ENCODE measurements at places on chromosomes 5 and 9. TPM values are rescaled to one million over a fixed set of nuclear protein-coding genes. Genes with fewer than 3 reads are reported as not detected.

Gene TEX48
- not detected for total RNA-seq

Gene PAX5
- total RNA-seq = not detected

- no peak for DNase-seq
- H3K27ac ChIP-seq = no peak overlapping the region
- no peak overlapping the region for H3K4me3 ChIP-seq
- no peaks in the 10 kb centered on the region for H3K4me1 ChIP-seq
Measured at GRCh38 chr9:126223798-126224531, 102.7 kb upstream of the MVB12B start.

GRCh38 chr9:100939636-100940035 is 88.9 kb upstream of the PLPPR1 start:
- no peaks in the 10 kb centered on the region for H3K4me1 ChIP-seq
- H3K4me3 ChIP-seq = no peak overlapping the region
- DNase-seq = no peak
- H3K27me3 ChIP-seq = no peaks in the 10 kb centered on the region
- H3K36me3 ChIP-seq = no peaks in the 10 kb centered on the region

DNA sequence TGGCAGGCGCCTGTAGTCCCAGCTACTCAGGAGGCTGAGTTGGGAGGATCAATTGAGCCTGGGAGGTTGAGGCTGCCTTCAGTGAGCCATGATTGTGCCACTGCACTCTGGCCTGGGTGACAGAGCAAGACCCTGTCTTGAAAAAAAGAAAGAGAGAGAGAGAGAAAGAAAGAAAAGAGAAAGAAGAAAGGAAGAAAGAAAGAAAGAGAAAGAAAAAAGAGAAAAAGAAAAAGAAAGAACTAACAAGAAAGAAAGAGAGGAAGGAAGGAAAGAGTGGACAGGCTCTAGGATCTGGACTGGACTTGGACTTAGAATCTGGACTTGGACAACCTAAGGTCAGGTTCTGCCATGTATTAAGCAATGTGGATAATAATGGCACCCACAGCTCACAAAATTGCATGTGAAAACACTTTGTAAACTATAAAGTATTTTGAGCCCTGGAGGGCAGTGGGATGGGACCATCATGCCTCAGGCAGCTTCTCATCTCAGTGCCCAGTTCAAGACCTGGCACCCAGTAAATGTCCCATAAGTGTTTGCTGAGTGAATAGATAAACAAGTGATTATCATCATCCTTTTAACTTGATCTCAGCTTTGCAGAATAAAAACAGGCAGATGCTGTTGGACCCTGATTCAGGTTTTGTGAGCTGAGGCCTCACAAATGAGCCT is 12.8 kb upstream of the PHF19 start:
- no peaks in the 10 kb centered on the region for H3K36me3 ChIP-seq
- peaks cover 4% of the 10 kb centered on the region for H3K4me1 ChIP-seq
- H3K27me3 ChIP-seq = peaks cover 13% of the 10 kb centered on the region
- DNase-seq = no peak

GRCh38 chr9:130846487-130847305 is 11.6 kb downstream of the ABL1 start:
- no peaks in the 10 kb centered on the region for H3K27me3 ChIP-seq
- peak overlapping the region; percentile 80 for H3K27ac ChIP-seq
- peak; percentile 49 for DNase-seq
- peaks cover 5% of the 10 kb centered on the region for H3K4me1 ChIP-seq

Gene CATSPER3
- total RNA-seq = 0.68 TPM

Gene C5orf58
- 1.2 TPM for total RNA-seq

Gene DIPK1B
- 35.7 TPM for total RNA-seq

- H3K27ac ChIP-seq = no peak overlapping the region
- peaks cover 100% of the 10 kb centered on the region for H3K27me3 ChIP-seq
Measured at GRCh38 chr9:107827304-107827703, 337.7 kb upstream of the KLF4 start.

Gene MLANA
- total RNA-seq = not detected

Gene STPG3
- total RNA-seq = not detected

DNA sequence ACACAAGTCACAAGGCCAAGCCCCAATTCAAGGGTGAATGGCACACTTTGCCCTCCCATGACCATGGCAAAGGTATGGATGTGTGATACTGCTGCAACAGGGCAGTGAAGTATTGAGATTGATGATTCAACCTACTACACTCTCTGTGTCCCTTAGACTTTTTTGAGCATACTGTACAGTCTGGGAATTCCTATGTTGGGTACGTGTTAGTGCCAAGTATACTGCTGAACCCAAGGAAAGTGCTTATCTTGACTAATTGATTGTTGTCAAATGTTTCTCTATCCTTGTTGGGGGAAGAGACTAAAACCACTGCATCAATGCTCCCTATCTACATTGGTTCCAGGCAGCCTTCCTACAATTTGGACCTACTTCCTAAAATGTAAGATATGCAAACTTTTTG is 93.7 kb downstream of the NDFIP1 start:
- H3K4me1 ChIP-seq = no peaks in the 10 kb centered on the region
- no peaks in the 10 kb centered on the region for H3K36me3 ChIP-seq
- H3K27ac ChIP-seq = no peak overlapping the region
- no peaks in the 10 kb centered on the region for H3K27me3 ChIP-seq

Gene PCDHGB6
- 10.8 TPM for total RNA-seq

Gene PCDHB4
- 2.3 TPM for total RNA-seq

Gene CTXN3
- not detected for total RNA-seq

Gene C7
- 0.70 TPM for total RNA-seq

DNA sequence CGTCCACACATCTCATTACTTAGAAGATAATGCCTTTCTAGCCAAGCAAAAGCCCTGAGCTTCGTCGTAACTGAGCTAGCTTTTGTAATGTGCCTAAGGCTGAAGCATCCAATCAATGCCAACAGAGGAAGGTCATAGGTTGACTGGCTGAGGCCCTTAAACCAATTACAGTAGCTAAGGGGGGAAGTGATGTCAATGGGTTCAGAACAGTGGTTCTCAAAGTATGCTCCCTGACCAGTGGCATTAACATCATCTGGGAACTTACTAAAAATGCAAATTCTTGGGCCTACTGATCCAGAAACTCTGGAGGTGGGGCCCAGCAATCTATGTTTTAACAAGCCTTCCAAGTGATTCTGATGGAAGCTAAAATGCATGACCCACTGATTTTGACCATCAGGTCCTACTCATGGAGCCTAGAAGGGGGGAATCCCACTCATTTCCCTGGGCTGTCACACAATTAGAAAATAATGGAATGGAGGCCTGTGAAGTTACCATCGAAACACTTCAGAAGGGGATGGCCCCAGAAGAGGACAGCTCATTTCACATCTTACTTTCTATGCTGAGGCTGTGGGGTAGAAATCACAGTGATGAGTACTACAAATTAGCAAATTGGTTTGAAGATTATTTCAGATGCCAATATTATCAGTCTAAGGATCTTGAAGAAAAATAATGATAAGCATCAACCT is 4.8 kb upstream of the VLDLR start:
- no peak for DNase-seq
- no peaks in the 10 kb centered on the region for H3K36me3 ChIP-seq
- peaks cover 6% of the 10 kb centered on the region for H3K4me1 ChIP-seq
- H3K27me3 ChIP-seq = peaks cover 6% of the 10 kb centered on the region

Gene CDKN2B-AS1
- total RNA-seq = not detected

Gene CAMK4
- 1.9 TPM for total RNA-seq

DNA sequence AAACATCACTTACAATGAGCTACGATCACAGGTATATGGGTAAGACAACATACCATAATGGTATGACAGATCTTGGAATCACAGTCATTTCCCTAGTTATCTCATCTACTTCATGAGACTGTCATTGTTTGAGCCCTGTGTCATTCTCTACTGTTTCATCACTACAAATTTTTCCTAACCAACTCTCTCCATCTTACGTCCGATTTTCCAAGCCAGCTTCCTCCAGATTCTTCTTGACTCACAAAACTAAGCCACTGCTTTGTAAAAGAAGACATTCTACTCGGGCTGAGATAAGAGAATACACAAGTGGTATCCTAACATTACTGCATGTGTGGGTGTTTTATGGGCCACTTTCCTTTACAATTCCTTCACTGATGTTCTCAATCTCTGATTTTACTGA is 49.6 kb downstream of the SERINC5 start:
- DNase-seq = no peak
- no peak overlapping the region for H3K27ac ChIP-seq
- no peak overlapping the region for H3K4me3 ChIP-seq
- peaks cover 42% of the 10 kb centered on the region for H3K36me3 ChIP-seq
- no peaks in the 10 kb centered on the region for H3K27me3 ChIP-seq
- H3K4me1 ChIP-seq = peaks cover 27% of the 10 kb centered on the region

Gene FRRS1L
- total RNA-seq = 1.8 TPM

Gene FBP2
- not detected for total RNA-seq

Gene NPR3
- 0.11 TPM for total RNA-seq

DNA sequence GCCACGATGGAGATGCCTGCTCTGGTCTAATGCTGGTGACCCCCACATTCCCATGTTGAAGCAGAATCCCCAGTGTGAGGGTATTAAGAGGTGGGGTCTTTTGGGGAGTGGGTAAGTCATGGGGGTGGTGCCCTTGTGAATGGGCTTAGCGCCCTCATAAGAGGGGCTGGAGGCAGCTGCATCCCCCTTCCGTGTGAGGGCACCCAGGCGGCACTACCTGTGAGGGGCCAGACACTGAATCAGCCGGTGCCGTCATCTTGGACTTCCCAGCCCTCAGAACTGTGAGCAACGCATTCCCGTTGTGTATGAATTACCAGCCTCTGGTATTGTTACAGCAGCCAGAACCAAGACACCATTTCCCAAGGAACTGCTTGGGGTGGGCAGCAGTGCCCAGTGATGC is 27.0 kb upstream of the RNF130 start:
- H3K27me3 ChIP-seq = no peaks in the 10 kb centered on the region
- H3K27ac ChIP-seq = no peak overlapping the region
- no peaks in the 10 kb centered on the region for H3K36me3 ChIP-seq
- no peaks in the 10 kb centered on the region for H3K4me1 ChIP-seq
- H3K4me3 ChIP-seq = no peak overlapping the region

DNA sequence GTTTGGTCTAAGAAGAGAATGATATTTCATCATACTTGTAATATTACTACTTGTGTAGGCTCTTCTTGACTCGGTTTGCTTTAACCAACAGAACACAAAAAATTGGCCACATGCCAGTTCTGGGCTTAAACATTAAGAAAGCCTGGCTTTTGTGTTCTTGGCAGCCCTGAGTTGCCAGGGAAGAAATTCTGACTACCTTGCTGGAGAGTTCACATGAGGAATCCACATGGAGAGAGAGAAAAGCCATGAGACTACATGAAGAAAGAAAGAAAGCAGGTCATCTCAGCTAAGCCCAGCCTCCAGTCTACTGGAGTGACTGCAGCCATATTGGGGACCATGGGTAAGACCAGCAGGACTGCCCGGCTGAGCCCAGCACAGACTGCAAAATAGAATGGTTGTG is 524.8 kb downstream of the RAB3C start:
- H3K27me3 ChIP-seq = no peaks in the 10 kb centered on the region
- no peak overlapping the region for H3K27ac ChIP-seq
- no peak overlapping the region for H3K4me3 ChIP-seq
- DNase-seq = no peak

- H3K36me3 ChIP-seq = peaks cover 16% of the 10 kb centered on the region
- H3K4me1 ChIP-seq = no peaks in the 10 kb centered on the region
- H3K27ac ChIP-seq = no peak overlapping the region
- peaks cover 25% of the 10 kb centered on the region for H3K27me3 ChIP-seq
Measured at GRCh38 chr9:129624168-129624759, 1.7 kb upstream of the NTMT1 start.
